Activated CD4-positive, alpha-beta T cell treated with anti-CD3 and anti-CD28 coated beads for 36 hours (primary cell): ENCODE measurements at places on chromosomes 3 and 15. TPM values are rescaled to one million over a fixed set of nuclear protein-coding genes. Genes with fewer than 3 reads are reported as not detected.

DNA sequence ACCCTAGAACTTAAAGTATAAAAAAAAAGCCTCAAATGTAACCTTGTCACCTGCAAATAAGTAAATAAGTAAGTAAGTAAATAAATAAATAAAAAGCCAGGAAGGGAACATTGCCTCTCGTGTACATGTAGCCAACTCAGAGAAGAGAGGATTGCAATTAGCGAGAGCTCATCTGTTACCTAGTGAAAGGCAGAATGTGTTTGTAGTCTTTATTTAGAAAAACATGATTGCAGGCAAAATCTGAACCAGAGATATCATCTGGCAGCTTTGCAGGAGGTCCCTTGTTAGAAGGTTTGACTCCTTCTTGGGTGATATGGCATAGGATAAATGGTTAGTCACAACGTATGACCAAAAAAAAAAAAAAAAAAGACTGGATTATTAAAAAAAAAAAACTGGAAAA lies 71.6 kb upstream of the SYN2 start:
- DNase-seq, result no peak

DNA sequence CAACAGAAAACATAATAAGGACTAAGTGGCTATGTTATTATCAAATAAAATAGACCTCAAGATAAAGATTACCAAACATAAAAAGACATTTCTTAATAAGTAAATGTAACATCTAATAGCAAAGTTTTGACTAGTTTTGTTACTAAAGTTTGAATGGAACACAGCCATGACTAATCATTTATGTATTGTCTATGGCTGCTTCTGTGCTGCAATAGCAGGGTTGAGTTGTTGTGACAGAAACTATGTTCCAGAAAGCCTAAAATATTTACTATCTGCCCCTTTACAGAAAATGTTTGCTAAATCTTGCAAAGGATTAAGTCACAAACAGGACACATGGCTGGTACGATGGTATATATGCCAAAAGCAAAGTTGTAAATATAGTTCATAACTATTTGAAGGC lies 37.9 kb upstream of the MYH15 start:
- no peak for DNase-seq

- no peak for DNase-seq
These were observed 263.4 kb downstream of the MCTP2 start for GRCh38 chr15:94494732-94495131.

DNA sequence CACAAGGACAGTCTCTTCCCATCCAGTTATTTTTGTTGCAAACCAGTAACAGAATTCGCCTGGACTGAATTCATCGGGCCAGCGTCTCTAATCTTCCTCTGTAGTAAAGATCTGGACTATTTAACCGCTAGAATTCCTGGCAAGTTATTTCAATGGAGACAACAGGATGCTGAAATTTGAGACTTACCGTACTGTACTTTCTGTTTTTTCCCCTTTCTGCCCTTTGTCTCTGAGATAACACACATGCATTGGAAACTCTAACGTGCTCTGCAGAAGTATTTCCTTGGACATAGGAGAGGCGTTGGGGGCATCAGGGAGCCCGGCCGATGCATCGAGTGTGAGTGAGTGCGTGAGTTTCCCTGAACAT lies 61.5 kb downstream of the ASB7 start:
- DNase-seq, result no peak

- no peak for DNase-seq
These were observed 1000.9 kb downstream of the AGBL1 start for GRCh38 chr15:87080547-87080946.

Gene SLC22A13
- total RNA-seq, result 0.21 TPM

DNA sequence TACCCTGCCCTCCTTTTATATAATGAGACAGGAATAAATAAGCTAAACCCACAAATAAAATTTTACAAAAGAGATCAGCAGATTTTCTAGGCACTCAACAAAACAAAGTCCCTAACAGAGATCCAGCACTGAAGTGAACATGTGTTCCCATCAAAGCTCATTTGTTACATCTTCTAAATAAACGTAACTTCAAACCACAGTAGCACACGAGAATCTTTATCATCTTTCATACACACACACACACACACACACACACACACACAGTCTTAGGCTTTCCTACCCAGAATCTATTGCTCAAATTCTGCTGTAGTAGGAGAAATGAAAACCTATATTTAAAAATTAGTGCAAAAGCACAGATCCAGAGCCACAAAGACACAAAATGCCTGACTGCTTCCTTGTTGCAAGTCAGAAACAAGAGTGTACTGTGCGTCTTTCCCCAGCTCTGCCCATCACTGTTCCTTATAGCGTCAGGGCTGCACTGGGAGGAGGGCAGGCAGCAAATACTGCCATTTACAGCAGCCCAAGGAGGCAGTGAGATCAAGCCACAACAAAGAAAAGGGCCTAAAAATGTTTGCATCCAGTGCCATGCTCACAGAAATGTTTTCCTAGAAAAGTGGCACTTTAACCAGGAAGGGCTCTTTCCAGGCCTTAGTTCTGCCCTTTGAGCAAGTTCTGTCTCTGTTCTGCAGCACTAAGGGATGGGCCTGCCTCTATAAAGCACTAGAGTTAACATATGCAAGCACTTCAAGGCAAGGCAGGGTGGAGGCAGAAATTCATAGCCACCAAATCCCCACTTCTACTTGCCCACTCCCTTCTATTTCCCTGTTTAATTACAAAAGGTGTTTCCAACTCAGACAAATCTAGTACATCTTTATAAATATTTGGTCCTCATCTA lies 6.0 kb downstream of the IP6K1 start:
- no peak for DNase-seq

DNA sequence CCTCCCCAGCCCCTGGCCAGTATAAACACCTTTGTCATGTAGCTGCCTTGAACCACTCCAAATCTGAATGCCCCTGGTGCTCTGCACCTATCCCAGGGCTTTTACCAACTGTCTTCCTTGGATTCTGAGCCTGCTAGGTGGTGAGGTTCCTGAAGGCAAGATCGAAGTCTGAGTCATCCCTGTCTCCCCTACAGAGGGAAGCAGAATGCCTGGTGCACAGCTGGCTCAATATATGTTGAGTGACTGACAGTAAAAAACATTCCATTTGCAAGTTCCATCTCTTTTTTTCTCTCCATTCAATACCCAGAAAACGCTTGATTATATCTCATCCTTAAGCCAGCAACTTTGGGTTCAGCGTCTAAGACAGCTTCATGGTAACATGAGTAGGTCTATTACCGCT lies 24.7 kb downstream of the SLC24A1 start:
- DNase-seq, result no peak

DNA sequence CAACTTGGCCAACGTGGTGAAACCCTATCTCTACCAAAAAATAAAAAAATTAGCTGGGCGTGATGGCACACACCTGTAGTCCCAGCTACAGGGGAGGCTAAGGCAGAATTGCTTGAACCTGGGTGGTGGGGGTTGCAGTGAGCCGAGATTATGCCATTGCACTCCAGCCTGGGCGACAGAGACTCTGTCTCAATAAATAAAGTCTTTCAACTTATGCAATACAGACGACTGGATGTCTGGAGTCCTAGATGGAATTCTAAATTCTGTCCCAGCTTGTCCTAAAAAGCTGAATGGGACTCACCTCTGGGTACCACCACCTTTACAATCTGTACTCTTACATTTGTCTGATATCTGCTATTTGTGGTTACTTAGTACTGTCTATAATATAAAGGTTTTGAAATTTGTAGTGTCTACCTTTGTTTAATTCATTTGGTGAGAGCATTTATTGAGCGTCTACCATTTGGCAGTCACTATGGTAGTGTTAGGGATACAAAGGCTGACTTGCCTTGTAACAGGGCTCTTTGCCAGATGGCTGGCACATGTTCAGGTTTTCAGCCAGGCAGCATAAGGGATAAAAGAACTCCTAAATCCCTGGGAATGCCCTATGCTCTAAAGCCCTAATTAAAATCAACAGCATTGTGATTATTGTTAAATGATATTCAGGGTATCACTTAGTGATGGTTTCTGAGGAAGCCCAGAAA lies 7.2 kb upstream of the ZNF609 start:
- no peak for DNase-seq

DNA sequence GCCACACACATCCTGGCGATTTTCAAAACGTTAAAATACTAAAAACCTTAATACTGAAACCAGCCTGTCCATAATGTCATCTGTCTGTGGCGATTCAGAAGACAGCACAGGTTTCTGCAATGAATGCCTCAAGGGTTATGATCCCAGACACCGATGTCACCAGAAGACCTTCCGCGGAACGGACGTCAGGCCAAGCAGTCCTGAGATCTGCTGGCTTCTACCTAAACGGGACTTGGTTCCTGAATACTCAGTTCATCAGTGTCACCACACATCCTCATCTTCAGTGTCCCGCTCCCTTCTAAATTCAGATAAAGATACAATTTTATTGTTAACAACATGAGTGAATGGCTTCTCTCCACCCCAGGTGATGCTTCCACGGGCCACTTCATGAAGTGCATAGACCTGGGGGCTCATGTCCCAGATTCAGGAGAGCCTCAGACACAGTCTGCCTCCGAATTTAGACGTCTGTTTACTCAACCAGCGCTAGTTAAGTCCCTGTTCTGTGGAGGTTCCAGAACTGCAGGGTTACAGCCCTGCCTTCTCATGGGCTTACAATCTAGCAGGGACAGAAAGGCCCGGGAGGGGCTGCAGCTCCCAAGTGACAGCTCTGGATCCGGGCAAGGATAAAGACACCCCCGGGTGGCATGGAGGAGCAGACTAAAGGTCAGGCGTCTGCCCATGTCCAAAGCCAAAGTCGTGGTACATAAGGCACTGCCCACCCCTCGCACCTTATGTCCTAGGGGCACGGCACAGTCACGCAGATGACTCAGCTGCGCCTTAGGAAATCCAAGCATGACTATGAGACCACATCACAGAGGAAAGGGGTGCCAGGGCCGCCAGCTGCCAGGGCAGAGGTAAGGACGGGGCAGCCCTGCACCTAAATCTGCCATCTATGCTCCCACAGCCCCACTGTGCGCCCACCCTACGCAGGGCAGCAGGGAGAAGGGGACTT lies 75.9 kb downstream of the VGLL4 start:
- peak; percentile 18 for DNase-seq

Gene ALCAM
- total RNA-seq, result 22.0 TPM

Gene AADAC
- not detected for total RNA-seq

- peak; percentile 15 for DNase-seq
These were observed 921 bp downstream of the MGLL start for GRCh38 chr3:127821394-127821793.

Gene NAA80
- 18.7 TPM for total RNA-seq

- no peak for DNase-seq
These were observed 17.6 kb downstream of the TRIM42 start for GRCh38 chr3:140695361-140696061.

- no peak for DNase-seq
These were observed 32.4 kb downstream of the C2CD4A start for GRCh38 chr15:62099094-62099601.

DNA sequence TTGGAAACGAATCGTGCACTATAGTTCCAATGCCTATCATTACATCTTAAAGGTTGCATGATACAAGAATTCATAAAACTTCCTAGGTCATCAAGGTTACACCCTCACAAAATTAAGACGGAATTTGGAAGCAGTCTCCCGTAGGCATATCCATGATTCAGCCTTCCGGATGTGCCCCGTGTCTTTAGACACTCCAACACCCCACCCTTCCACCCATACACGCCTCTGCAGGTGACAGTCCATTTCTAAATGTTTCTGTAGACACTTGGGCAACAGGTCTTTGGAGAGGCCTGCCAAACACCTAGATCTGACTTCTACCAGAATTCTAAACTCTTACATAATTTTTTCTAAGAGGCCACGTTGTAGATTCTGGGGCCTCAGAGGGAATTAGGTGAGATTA lies 49.8 kb downstream of the LDHAL6B start:
- DNase-seq, result no peak

Gene GP9
- total RNA-seq, result not detected

DNA sequence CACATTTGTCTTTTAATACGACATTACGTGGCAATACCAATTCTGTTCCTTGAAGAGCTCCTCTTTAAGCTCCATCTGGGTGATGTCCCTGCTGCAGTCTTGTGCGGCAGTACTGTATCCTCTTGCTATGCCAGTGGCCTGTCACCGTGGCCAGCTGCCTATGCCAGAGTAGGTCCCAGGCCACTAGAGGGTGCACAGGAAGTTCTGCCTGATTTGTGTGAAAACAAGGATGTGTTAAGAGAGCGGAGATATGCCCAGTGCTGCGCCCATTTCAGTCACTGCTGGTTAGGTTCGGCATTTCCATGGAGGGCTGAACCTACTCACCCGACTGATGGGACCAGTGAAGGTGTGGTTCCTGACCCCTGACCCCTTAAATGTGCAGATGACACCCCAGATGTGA lies 25.2 kb downstream of the NIPA1 start:
- peak; percentile 18 for DNase-seq

DNA sequence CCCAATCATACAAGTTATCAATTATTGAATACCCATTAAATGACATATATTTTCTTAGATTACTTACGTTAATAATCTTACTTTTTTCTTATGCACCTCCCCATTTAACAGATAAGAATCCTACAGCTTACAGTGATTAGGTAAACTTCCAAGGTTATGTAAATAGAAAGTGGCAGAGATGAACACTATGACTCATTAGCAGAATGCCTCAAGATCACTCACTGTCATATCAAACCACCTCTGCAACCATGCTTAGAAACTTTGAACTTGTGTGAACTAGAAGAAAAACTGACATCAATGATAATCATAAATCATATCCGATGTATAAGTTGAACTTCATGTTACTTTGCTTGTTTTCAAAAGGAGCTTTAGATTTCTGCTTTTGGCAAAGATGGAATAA lies 911.6 kb upstream of the ARPP21 start:
- no peak for DNase-seq

GRCh38 chr15:63870043-63870394 lies 36.3 kb upstream of the HERC1 start:
- DNase-seq, result no peak

Gene SUCNR1
- total RNA-seq, result not detected

GRCh38 chr15:70418943-70419342 lies 321.2 kb upstream of the TLE3 start:
- no peak for DNase-seq
